ENCODE measurements at places on chromosomes 2 and 18. TPM values are rescaled to one million over a fixed set of nuclear protein-coding genes. Genes with fewer than 3 reads are reported as not detected.
A peak's percentile ranks its signal among the peaks of the same experiment; 100 is the strongest.

DNA sequence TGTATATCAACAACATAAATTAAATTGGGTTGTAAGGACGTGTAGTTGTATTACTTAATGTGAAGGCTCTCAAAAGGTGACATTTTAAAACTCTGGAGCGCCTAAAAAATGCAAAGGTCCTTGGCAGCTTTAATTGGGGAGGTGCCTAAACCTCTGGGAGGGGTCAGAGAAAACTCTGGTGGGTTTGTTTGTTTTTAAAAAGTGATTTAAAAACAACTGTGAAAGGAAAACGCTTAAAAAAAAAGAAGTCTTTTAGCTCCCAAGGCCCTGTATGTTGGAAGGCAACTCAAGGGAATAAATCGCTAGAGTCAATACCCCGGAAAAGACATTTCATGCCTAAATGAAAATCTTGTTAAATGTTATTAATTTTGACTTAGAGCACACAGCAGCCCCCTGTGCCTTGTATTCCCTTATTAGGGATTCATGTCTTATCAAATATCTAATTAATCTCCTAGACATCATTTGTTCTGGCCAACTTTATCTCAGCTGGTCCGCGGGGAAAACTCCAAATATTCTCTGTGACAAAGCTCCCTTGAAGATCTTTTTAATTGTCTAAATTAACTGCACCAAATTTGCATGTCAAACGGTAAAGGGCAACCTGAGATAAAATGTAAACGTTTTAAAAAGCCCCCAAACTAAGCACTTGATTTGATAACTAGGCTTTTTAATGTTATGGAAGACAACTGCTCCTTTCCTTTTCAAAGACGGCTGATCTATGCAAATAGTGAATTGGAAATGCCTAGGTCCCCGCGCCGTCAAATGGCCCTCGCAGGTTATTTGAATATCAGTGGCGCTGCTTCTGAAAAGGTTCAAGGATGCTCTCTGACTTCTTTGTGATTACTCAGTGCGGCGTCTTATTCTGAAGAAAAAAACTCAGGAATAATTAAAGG lies 4.2 kb downstream of the SP9 start:
- DNase-seq = no peak

DNA sequence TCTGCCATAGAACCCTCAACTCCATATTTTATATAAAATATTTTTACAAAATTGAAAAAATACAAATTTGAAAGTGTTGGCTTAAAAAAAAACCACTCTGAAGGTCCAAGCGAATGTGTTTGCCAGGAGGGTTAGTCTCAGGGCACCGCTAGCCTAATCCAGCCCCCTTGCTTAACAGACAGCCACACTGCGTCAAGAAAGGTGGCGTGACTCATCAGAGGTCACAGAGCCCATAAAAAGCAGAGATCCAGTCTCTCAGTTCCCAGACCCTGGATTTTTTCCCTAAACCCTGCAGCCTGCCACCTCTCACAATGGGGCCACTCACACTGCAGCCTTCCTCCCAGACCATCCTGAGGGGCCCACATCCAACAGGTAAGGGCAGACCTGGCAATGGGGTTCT lies 3.9 kb upstream of the TNS1 start:
- no peak for DNase-seq

DNA sequence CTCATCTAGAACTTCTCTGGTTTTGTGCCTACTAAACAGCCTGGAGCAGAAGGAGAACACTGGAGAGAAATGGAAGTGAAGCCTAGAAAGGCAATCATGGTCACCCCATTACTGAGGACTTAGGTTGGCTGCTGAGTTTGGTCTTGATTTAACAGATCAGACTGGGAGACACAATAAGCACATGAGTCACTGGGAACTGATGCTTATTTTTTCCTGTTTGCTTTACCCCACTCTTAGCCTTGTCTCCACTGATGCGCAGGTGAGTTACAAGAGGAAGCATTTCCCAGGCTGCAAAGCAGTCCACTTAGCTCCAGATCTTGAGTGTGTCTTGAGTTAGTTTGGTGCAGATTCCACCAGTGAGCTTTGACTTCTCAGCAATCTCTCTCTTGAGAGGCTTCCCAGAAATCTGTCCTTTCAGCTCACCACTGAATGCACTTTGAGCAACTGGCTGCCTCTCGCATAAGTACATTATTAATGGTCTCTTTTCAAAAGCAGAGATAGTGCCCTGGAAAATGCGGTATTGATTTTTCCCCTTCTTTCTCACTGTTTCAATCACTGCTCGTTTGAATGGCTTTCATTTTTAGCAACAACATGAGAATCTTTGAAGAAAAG lies 390.2 kb upstream of the SETBP1 start:
- no peak for DNase-seq

DNA sequence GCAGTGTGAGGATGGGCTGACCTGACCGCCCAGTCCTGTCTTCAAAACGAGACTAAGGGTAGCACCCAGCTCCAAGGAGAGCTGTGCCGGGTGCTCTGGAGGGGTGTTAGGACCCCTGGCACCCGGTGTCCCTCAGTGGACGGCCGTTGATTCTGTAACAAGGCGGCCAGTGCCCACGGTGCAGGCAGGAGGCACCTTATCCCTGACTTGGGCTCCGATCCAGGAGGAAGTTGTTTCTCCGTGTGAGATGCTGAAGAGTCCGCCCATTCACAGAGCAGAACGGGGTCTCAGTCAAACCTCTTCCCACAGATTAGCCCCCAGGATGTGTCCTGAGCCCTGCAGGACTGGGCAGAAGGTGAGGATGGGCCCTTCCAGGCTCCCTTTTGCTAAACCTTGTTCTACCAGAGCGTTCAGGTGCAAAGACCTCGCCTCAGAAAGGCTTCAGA lies 123.0 kb downstream of the NFATC1 start:
- DNase-seq = peak; percentile 71

- DNase-seq = no peak
Measured at GRCh38 chr2:106536490-106536889, 49.3 kb downstream of the CD8B2 start.

DNA sequence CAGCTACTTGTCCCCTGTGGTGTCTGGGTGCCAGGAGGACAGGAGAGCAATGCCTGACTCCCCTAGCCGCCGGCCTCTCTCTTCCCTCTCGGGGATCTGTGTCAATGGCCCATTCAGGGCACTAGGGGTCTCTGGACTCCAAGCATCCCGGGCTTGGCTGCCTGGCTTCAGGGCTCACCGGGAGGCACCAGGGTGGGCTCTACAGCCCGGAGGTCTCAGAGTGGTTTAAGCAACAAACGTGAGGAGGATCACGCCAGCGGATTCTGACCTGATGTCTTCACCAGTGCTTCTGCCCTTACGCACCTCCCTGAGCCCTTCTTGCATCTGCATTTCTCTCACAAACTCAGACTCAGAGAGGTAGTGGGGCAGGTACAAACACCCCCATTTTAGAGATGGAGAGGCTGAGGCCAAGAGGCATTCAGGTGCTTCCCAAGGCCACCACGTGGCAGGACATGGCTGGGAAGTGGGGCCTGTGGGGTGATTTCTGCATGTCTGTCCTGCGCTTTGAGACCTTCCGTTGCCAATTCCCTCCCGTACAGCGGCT lies 243.0 kb downstream of the CELF4 start:
- DNase-seq = no peak

ALK gene
- not detected for total RNA-seq

CD8B2 gene
- not detected for total RNA-seq

Measured in cardiac septum (tissue), 1 donor.